ENCODE measurements at places on chromosomes 11 and 22.

DNA sequence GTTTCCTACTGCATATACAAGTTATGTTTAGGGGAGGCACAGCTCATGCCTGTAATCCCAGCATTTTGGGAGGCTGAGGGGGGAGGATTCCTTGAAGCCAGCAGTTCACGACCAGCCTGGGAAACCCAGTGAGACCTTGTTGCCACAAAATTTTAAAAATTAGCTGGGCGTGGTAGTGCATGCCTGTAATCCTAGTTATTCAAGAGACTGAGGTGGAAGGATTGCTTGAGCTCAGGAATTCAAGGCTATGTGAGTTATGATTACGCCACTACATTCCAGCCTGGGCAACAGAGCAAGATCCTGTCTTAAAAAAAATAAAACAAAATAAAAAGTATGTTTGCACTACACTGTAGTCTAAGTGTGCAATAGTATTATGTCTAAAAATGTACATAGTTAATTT is 108.8 kb upstream of the TEAD1 start:
- no peak for DNase-seq

- DNase-seq: no peak
Observed at GRCh38 chr11:67562963-67563704, 20.5 kb upstream of the GSTP1 start.

DNA sequence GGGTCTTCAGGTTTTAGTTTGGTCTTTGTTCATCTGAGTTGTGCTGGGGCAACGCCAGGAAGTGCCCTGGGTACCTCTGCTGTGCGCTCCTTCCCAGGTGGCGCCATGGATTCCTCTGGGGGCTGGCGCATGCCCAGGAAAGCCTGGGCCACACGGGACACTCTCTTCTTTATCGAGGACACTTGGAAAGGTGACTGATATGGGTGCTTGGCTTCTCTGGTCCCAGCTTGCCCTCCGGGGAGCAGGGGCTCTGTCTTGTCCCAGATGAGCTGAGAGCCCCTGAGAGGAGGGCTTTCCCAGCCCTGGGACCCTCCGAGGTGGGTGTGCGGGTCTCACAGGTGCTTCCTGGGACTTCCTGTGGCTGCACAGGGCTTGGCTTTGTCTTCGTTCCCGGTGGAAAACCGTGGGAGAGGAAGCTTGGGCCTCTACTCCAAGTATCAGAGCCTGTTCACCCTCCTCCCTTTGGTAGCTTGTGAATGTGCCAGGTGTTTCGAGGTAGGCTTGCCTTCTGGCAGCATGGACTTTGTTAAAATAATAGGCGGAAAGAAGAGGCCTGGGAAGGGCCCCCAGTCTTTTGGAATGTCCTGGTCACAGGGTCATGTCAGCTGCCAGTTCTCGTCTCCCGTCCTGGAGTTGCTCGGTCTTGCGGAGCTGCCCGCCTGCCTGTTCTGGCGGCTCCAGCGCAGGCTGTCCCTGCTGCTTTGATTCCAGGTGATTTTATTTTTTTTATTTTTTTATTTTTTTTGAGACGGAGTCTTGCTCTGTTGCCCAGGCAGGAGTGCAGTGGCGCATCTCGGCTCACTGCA is 10.1 kb upstream of the NEAT1 start:
- DNase-seq: no peak

DNA sequence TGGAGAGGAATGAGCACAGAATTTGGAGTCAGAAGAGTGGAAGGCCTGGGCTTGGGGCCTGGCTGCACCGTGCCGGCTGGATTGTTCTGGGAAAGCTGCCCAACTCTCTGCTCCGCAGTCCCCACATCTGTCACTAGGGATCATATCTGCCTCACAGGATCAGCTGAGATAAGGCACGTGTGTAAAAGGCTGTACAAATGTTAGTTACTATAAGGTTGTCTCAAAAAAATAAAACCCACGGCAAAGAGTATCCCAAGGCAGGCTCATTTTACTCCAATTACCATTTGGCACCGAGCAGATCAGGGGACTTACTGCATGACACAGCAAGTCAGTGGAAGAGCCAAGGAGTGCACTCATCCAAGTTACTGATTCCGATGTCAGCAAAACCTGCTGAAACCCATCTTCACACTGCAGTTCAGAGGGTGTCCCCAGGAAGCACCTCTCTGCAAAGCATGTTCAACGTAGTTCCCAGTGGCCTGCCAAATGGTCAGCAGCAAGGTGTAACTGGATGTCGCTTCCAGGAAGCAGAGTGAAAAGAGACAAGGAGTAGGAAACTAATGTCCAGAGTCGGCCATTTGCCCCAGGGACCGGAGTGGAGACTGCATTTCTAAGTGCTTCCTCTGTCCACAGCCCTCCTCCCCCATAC is 18.1 kb upstream of the MRTFA start:
- DNase-seq: no peak

GRCh38 chr11:12564012-12564411 is 110.2 kb upstream of the TEAD1 start:
- DNase-seq: no peak

DNA sequence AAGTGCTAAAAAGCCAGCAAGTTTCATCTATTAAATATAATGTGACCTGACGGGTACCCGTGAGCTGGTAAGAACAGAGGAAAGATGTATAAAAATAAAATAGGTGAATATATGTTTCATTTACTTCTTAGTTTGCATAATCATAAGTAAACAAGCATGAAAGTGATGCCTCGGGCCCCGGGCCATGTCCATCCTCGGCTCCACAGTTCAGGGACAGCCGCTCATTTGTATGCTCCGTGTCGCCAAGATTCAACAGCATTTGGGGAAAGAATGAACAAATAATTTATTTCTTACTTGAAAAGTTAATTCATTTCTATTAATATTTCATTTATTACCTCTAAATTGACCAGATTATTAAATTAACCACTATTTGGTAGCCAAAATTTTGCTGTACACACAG is 251.8 kb downstream of the NTM start:
- DNase-seq: no peak

DNA sequence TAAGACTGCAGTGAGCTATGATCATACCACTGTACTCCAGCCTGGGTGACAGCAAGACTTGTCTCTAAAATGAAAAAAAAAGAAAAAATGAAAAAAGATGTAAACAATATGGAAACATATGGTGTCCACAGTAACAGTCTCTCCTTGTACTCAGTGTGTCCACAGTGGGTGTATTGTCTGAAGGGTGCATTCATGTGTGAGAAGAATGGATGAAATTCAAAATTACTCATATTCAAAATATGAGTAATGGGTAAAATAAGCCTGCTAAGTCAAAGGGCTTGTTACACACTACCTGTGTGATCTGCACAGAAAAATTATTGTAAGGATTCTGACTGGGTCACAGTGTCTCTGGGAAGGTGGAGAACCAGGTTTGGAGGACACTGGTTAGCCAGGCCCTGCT is 26.9 kb downstream of the PPFIA1 start:
- no peak for DNase-seq

DNA sequence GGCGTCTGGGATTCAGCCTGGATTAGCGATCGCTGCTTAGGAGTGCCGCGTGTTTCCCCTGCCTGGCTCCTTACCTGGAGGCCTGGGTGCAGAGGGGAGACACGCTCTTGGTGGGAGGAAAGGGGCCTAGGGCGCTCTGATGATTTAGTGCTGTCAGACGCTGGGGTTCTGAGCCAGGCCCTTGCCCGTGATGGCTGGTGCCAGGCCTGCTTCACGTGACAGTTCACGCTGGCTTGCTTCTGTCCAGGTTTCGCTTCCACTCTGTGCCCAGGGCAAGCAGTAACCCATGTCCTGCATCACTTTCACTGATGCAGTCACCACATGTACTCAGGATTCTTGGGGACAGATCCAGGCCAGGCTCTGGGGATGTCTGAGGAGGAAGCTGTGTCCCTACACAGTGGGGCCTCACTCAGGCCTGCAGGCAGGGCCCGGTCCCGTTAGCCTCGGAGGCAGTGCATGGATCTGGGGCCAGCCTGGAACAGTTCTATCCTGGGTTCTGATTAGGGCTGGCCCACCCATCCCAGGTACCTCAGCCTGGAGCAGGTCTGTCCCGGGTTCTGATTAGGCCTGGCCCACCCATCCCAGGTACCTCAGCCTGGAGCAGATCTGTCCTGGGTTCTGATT is 1220.9 kb downstream of the BRD1 start:
- DNase-seq: no peak

GRCh38 chr11:1701091-1701807 is 4.3 kb downstream of the KRTAP5-6 start:
- peak; percentile 61 for DNase-seq

DNA sequence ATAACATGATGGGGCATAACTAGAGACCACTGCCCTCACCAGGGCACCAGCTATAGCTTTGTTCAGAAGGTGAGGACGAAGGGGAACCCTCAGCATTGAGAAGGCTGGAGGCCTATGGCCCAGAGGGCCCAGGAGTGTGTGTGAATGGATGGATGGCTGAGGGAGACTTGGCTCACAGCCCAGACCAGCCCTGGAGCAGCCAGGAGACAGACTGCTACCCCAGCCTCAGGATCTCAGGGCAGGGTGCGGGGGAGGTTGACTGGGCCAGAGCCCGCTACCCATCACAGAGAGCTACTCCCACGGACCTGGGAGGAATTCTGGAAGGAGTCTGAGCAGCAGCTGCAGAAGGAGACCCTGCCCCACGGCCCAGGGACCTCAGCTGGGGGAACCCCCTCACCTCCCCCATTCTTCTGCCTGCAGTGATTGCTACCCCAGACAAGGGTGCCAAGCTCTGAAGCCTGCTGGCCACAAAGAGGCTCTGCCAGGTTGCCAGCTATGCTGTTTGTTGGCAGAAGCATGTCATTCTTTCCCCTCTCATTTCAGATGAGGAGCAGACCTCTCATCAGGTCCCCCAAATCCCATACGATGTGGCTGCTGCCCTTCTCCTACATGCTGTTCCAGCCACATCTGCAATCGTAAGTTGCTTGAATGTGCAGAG is 5.4 kb upstream of the CSDC2 start:
- DNase-seq: no peak
